ENCODE measurements at places on chromosomes 2 and 18. TPM values are rescaled to one million over a fixed set of nuclear protein-coding genes. Genes with fewer than 3 reads are reported as not detected.

Gene LGALSL
- 5.8 TPM for polyA plus RNA-seq

Gene PROC
- polyA plus RNA-seq, result not detected

Gene RAB17
- polyA plus RNA-seq, result 4.8 TPM

Gene CACNB4
- polyA plus RNA-seq, result 0.09 TPM

Gene MC2R
- under 0.01 TPM for polyA plus RNA-seq

Gene ALMS1
- 3.8 TPM for polyA plus RNA-seq

Gene SNTG2
- polyA plus RNA-seq, result 0.39 TPM

Gene ARHGAP15
- polyA plus RNA-seq, result 7.7 TPM

Gene C2orf80
- polyA plus RNA-seq, result not detected

DNA sequence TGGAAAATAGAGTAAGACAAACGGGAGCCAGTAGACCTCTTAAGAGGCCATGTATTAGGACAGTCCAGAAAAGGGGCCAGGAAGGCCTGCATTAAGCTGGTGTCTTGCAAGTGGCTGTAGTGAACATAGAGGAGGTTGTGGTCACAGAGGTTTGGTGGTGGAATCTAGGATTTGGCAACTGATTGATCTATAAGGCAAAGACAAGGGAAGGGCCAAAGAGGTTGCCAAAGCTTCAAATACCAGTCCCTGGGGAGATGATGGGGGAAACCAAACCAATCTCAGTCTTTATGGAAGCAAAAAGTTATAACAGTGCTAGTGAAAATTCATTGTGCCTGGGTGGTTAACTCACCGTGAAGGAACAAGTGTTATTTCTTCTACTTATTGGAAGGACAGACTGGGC lies 28.7 kb upstream of the RTN4 start:
- no peak for DNase-seq

DNA sequence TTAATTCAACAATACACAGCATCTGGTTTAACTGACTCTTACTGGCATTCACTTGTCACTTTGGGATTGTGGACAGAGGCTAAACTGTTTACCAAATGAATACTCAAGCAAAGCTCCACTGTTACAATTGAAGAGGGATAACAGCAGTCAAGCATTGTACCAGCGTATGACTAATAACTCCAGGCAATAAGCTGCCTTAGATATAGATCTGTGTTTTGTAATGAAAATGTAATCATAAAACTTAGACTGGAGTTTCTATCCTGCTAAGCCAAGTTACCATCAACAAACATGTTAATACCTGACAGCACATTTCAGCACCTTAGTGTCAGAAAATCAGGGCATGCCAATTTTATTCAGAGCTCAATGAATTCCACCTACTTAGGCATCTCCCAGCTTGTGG lies 889.5 kb downstream of the EPHA4 start:
- no peak for DNase-seq

DNA sequence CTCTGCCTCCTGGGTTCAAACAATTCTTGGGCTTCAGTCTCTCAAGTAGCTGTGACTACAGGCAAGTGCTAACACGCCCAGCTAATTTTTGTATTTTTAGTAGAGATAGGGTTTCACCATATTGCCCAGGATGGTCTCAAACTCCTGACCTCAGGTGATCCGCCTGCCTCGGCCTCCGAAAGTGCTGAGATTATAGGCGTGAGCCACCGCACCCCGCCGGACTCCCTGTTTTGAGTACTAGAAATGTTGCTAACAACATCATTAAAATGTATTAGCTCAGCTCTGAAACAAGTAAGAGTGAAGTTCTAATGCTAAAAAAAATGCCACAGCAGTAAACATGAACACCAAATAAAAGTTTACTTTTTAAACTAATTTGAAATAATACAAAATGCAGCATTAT lies 937.7 kb downstream of the CPS1 start:
- no peak for DNase-seq

GRCh38 chr2:157743051-157743450 lies 114.4 kb upstream of the ACVR1C start:
- DNase-seq, result no peak

DNA sequence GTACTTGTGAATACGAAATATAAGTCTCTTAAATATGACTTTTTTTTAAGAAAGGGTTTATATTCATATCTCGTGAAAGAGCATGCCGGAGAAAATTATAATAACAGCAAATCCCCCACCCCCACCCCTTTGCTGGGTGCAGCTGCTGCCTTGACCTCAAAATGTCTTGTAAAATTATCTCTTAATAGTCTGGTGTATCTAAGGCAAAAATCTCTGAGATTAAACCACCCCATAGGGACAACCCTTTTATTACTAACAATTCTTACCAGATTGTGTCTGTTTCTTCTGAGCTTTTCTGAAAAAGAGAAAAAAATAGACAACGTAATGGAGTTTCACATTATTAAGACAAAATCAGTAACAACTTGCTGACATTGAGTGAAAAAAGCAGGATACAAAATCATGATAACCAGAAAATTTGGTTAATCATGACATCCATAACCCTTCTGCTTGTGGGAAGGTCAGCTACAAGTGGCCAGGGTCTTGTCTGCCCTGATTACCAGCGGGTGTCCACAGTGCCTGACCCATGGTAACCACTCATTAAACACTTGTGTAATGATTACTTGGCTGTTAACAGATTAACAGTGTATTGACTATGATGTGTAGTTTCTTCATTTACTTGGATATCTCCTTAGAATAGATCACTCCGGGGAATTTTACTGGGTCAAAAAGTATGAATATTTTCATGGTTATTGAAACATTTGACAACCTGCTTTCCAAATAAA lies 1.5 kb downstream of the STRADB start:
- DNase-seq, result no peak

- peak; percentile 12 for DNase-seq
Measured at GRCh38 chr2:203413796-203414195, 85.6 kb downstream of the ABI2 start.

DNA sequence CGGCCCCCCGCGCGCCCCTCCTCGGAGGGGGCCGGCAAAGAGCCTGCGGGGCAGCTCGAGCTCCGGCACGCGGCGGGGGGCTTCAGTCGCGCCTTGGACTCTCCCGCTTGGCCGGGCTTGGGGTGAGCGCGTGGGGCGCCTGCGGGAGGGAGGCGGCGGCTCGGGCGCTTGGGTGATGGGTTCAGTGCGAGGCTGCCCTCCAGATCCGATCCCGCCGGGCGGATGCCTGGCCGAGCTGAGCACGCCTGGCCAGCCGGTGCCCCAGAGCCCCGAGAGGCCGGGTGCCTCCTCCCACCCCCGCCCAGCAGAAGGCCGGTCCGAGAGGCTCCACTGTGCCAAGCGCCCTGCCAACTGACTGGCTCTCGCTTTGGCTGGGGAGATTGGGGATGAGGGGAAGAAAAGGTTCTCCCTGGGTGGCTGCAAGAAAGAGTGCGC lies 273 bp upstream of the NXPH2 start:
- DNase-seq, result no peak

- DNase-seq, result no peak
Measured at GRCh38 chr18:46538376-46538775, 118.6 kb downstream of the LOXHD1 start.

DNA sequence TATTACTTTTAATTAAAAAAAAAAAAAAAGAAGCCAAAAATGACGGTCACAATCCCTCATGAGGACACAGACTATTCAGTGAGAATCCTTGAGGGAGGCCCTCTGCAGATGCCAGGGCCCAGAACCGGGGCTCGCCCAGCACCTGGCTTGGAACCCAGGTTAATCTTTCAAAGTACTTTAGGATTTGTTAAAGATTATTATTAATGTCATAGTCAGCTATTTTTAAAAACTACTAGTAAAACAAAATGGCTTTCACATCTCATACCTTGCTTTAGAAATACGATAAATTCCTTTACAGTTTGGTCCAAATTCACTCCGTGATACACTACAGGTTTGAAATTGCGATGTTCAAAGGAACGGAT lies 27.1 kb downstream of the C2orf76 start:
- DNase-seq, result no peak

GRCh38 chr18:62196079-62196478 lies 9.0 kb downstream of the RELCH start:
- no peak for DNase-seq

GRCh38 chr2:142189501-142189900 lies 58.7 kb upstream of the LRP1B start:
- no peak for DNase-seq

- peak; percentile 1 for DNase-seq
Measured at GRCh38 chr2:72028351-72028995, 119.2 kb downstream of the CYP26B1 start.

DNA sequence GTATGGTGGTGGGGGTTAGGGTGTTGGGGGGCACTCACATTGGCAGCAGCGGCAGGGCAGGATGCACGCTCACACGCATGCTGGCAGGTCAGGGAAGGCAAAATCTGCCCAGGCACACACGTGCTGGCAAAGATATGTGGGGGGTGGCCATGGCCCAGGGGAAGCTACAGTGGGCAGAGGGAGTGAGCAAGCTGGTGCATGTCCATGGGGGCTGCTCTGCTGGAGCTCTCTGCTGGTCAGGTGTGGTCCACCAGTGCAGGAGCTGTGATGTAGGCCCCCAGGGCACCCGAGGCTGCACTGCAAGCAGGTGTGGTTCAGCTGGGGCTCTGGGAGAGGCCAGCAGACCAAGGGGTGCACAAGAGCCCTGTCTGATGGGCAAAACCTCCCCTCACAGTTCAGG lies 491.5 kb upstream of the TNP1 start:
- DNase-seq, result no peak

DNA sequence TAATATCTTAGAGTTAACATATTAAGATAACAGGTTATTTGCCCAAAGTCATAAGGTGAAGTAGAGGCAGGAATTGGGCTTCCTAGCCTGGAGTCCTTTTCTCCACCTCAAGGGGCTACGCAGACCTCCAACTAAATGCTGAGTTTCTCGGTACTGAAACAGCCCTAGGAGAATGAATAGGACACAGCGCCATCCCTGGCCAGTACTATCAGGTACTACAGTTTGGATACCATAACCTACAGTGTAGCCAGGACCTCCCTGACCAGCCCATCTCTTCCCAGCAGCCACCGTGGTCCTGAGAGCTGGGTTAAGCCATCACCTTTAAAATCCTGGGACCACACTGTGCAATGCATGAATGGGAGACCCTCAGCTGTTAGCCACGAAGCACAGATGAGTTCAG lies 15.7 kb downstream of the CASP8 start:
- DNase-seq, result no peak

- DNase-seq, result peak; percentile 83
Measured at GRCh38 chr2:74502720-74503505, 3.5 kb upstream of the LBX2 start.

DNA sequence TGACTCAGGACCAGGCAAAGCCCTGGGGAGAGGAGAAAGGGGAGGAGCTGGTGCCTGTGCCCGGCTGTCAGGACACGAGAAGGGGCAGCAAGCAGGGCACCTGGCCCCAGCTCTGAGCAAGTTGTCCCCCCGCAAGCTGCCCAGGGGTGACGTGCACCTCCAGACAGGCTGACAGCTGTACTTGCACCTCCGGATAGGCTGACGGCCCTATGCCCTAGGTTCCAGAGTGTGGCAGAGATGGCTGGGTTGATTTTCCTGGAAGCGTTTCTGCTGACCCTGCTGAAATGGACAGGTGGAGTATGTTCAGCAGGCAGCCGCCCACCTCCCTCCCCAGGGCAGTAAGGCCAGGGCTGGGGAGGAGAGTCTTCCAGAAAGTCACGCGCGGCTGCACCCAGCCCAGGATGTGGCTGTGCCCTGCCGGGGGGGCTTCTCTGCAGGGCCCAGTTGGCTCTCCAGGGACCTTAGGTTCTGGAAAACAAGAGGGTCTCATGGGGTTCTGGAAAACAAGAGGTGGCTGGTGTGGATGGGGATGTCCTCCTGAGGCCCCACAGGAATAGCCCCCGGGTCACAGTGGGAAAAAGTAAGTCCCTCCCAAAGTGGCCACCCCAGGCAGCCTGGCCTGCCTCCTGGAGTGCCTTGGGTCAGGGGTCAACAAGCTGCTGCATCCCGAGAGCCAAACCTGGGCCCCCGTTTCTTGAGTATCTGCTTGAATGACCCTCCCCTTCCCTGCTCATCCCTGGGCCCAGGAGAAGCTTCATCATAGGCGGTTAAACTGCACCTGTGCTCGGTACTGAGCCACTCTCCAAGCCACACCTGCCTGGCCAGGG lies 71.4 kb upstream of the OTOS start:
- DNase-seq, result no peak

GRCh38 chr2:230678451-230678850 lies 34.2 kb upstream of the CAB39 start:
- no peak for DNase-seq

DNA sequence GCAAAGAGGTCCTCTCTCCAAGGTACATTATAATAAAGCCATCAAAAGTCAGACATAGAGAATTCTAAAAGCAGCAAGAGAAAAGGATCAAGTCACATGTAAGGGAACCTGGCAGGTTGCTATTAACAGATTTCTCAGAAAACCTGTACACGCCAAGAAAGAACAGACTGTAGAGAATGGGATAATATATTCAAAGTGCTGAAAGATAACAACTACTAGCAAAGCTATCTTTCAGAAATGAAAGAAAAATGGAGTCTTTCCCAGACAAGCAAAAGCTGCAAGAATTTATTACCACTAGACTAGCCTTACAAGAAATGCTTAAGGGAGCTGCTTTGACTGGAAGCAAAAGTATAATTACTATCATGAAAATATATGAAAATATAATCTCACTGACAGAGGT lies 81.5 kb downstream of the PTPN2 start:
- no peak for DNase-seq

GRCh38 chr2:153074207-153074606 lies 355.8 kb downstream of the ARL6IP6 start:
- no peak for DNase-seq

GRCh38 chr2:112817082-112817689 lies 19.4 kb downstream of the IL1B start:
- DNase-seq, result no peak

GRCh38 chr18:61528961-61529360 lies 195.7 kb downstream of the CDH20 start:
- DNase-seq, result no peak

- no peak for DNase-seq
Measured at GRCh38 chr18:21853016-21853415, 112.4 kb downstream of the MIB1 start.

- no peak for DNase-seq
Measured at GRCh38 chr2:196344397-196344796, 173.0 kb upstream of the STK17B start.

- peak; percentile 79 for DNase-seq
Measured at GRCh38 chr2:168699844-168700417, 102.5 kb upstream of the NOSTRIN start.

DNA sequence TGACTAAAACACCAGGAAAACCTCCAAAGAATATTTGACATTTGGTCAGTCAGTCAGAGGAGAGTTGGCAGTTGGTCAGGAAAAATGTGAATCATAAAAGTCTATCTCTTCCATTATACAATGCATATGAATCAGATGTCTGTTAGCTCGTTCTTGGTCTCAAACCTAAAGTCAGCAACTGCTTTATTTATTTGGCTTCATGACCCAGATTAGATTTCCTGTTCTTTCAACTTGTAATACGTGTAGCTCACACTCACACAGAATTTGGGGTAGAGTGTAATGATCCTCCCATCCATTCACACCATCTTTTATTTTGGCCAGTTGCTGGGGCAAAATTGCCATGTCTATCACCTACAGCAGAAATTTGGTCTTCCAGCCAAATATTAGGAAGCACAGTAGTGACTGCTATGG lies 81.9 kb upstream of the COL5A2 start:
- no peak for DNase-seq

GRCh38 chr2:84194181-84194580 lies 264.9 kb downstream of the SUCLG1 start:
- DNase-seq, result no peak

Data from heart right ventricle (tissue), 16 donors.